ENCODE measurements at places on chromosomes 12 and 14. TPM values are rescaled to one million over a fixed set of nuclear protein-coding genes. Genes with fewer than 3 reads are reported as not detected.

- DNase-seq = no peak
Measured at GRCh38 chr14:56147986-56148901, 30.0 kb downstream of the PELI2 start.

- DNase-seq = peak; percentile 22
Measured at GRCh38 chr14:66645716-66646115, 137.8 kb downstream of the GPHN start.

TBX5 gene
- total RNA-seq = not detected

GRCh38 chr14:96351986-96352385 is 11.2 kb downstream of the ATG2B start:
- peak; percentile 16 for DNase-seq

SOAT2 gene
- 0.06 TPM for total RNA-seq

SLCO1B1 gene
- not detected for total RNA-seq

DNA sequence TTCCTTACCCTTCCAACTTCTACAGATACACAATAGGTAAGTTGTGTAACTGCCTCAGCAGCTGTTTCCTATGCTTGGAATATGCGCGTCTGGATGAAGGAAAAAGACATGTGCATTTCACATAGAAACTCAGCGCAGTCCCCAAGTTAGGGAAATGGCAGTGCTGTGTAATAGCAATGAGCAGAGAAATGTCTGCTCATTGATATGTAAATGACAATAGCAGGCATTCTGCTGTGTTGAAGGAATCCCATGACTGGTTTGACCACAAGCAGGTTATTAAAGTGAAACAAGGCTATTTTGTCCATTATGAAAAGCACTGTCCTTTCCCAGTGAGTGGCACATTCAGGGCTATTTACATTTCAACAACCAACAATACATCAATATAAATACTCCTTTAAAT is 106.6 kb downstream of the BTG1 start:
- DNase-seq = no peak

DNA sequence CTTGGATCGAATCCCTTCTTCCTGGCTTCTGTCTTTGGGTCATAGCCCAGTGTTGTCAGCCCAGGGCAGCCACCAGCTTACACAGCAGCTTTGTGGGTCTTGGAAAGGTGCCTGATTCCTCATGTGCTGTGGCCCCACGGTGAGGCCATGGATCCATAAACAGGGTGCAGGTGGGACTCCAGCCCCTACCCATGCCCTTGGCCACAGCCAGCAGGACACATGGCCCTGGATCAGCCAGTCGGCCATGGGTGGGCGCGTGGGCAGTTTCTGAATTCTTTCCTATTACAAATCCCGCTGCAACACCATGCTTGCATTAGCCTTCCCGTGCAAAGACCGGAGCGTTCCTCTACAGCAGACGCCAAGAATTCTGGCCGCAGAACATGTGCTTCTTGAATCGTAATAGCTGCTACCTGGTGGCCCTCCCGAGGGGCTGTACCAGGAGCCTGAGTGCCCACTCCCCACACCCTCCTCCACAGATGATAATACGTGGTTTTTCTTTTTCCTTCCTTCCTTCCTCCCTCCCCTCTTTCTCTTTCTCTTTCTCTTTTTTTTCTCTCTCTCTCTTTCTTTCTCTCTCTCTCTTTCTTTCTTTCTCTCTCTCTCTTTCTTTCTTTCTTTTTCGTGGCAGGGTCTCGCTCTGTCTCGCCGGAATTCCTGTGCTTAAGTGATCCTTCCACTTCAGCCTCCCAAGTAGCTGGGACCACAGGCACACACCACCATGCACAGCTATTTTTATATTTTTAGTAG is 2.9 kb upstream of the MMP17 start:
- peak; percentile 39 for DNase-seq

YBX3 gene
- 55.7 TPM for total RNA-seq

CLEC4A gene
- total RNA-seq = not detected

DNA sequence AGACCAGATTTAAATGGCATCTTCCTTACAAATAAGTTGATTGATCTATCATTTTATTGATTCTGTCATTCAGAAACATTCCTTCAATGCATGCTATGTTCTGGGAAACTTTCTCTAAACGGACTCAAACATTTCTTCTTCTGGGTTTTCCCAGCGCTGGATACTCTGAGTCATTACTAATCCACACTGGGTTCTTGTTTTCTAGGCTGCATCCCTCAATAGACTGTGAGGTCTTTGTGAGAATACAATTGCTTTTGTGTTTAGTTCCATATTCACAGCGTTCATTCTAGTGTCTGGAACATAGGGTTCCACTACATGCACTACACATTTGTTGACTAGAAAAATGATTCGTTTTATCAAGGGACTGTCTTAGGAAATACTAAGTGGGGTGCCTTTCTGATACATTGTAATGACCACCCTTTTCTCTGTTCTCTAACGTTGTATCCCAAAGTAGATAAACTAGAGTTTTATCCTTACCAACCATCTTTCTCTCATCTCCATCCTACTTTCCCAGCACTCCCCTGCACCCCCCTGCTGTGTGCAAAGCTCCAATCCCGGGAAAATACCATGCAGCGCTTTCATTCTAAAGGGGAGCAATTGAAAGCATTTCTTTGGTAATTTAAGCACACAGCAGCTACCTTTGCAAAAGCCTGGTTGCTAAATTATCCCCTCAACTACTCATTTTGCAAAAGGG is 878.7 kb downstream of the DIO2 start:
- DNase-seq = no peak

- no peak for DNase-seq
Measured at GRCh38 chr12:65868133-65868705, 43.9 kb downstream of the HMGA2 start.

EML5 gene
- total RNA-seq = 0.58 TPM

SLC6A15 gene
- 23.4 TPM for total RNA-seq

- no peak for DNase-seq
Measured at GRCh38 chr14:92737206-92737605, 11.2 kb downstream of the LGMN start.

- DNase-seq = no peak
Measured at GRCh38 chr12:54417712-54418440, 1.2 kb downstream of the ITGA5 start.

PTPRQ gene
- total RNA-seq = not detected

- no peak for DNase-seq
Measured at GRCh38 chr12:115096588-115097397, 412.8 kb upstream of the TBX3 start.

DNA sequence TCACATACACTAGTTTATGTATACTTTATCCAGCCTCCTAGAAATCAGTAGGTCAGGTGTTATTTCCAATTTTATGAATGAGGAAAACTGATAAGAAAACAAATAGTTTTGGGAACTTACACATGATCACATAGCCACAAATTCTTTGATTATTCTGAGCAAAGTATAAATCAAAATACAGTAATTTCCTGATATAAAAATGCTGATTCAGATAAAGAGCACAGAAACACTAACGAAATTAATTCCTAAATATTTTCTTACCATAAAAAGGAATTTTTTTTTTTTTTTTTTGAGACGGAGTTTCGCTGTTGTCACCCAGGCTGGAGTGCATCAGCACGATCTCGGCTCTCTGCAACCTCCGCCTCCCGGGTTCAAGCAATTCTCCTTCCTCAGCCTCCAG is 275.4 kb downstream of the SOX5 start:
- no peak for DNase-seq

PTPN6 gene
- not detected for total RNA-seq

- no peak for DNase-seq
Measured at GRCh38 chr14:64958743-64959142, 13.4 kb downstream of the RAB15 start.

AREL1 gene
- 25.8 TPM for total RNA-seq

DNA sequence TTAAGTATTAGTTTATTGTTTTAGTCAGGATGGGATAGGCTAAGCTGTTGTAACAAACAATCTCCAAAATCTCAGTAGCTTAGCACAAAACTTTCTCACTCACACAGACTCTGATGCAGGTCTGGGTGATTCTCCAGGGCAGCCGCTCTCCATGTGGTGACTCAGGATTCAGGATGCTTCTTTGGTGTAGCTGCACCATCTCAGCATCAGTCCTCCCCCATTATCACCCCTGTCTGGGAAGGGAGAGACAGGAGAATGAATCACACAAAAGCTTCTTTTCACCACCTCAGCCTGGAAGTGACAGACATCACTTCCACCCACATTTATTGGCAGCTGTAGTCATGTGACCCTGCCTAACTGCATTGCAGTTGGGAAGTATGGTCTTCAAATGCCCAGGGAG is 142.3 kb downstream of the DICER1 start:
- DNase-seq = no peak
